ENCODE measurements at places on chromosomes 12 and 14.

- no peak for DNase-seq
Measured at GRCh38 chr12:52600941-52601481, at the start of gene KRT72. KRT72 (minus strand) TSS chr12:52601463; CDS start chr12:52601452, 11 bp downstream.

DNA sequence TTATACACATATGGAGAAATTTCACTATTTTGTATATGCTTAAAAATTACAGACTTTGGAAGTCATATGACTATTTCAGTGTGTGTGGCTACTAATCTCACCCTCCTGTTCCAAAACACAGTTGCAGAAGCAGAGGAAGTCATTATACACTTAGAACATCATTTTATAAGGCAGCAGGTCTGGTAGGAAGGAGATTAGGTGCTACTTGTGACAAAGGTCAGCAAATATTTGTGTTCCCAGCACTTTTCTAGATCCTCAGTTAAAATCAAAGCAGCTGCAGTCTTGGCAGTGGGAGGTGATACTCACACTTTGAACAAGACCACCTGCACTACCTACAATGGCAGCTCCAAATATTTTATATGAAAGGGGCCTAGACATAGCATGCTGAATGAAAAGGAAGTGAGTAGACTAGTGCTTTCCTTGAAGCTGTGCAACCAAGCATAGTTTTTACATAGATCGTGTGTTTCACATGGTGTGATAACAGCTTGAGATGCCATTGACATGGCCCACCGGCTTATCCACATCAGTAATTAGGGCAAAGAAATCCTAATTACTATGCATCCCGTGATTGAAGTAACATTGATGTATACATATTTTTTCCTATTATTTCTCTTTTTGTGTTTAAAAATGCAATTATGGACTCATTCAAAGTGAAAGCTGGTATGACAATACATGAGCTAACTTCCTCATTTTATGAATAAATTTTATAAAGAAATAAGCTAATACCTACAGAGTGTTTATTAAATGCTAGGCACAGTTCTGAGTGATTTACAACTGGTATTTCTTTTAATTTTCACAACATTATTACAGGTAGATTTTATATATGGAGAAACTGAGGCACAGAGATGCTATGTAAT is 5.3 kb downstream of the GYS2 start:
- no peak for DNase-seq

DNA sequence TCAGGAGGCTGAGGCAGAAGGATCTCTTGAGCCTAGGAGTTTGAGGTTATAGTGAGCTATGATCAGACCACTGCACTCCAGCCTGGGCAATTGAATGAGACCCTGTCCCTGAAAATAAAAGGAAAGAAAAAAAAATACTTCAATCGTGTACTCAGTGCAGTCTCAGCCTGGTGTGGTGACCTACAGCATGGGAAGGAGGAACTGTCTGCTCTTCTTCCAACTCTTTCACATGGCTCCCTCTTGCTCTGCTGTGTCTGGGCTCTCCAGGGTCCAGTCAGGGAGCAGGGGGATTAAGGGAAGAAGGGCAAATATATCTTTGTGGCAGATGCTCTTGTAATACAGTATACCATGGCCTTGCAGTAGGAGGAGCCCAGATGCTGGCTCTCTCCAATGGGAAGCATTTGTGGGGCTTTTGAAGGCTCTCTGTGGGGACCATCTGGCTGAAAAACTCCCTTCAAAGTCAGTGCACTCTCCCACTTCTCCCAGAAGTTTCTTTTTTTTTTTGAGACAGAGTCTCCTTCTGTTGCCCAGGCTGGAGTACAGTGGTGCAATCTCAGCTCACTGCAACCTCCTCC is 76.6 kb upstream of the TMPO start:
- no peak for DNase-seq

DNA sequence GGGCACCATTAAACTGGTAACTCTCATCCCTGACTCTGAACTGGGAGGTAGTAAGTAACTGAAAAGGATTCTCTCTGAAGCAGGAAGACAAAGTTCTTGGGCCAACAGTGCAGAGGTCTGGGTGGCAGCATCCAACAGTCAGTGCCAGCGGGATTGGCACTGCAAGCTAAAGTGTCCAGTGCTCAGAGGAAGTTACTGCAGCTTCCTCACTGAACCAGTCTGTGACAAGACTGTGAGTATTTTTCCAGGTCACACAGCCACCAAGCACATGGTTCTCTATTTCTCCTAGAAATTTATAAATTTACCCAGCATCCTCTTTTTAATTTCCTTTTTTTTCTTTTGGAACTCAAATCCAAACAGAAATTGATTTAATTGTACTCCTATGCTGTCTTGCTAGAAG is 81.6 kb upstream of the FAR2 start:
- DNase-seq, result no peak

- no peak for DNase-seq
Measured at GRCh38 chr12:114140576-114140975, 174.5 kb upstream of the RBM19 start.

DNA sequence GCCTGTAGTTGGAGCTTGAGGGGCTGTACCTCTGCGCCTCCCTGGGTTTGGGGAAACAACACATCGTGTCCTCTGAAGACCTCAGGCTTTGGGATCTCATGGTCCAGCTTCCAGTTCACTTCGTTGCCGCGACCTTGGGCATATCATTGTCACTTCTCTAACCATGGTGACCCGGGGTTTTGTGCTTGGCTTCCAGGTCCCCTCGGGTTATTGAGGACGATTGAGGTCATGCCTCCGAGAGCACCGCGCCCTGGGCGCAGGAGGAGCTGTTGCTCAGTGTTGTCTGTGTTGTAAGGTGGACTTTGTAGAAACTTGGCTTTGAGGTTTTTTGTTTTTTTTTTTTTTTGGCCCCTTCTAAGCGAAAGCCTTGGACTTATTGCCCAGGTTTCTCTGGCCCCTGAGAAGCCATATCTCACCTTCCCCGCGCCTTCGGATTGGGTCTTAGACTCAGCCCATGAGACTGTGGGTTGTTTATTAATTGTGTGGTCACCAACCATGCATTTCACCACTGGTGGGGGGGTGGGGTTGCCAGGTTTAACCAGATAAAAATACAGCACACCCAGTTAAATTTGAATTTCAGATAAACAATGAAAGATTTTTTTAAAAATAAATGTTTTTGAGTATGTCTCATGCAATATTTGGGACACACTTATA is 2.6 kb downstream of the BCL7A start:
- no peak for DNase-seq

All from fibroblast of skin of scalp (primary cell).